ENCODE measurements at places on chromosomes 12 and 14.

- DNase-seq, result no peak
Observed at GRCh38 chr12:10959804-10960203, 20.7 kb upstream of the TAS2R14 start.

DNA sequence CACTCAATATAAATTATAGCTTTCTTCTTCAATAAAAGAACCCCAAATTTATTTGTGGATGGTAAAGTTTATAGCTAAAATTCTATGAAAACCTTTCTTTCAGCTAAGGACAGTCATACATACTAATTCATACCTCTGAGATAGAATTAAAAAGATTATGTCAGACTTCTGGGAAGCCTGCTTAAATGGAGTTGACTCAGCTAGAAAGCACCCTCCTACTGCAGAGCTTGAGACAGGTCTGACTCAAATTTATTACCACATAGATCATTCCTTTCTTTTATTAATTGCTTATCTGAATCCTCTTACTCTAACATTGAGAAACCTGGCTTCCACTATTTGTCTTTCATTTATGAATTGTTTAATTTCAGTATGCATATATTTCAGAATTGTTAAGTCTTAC is 1007.0 kb upstream of the LRFN5 start:
- no peak for DNase-seq

DNA sequence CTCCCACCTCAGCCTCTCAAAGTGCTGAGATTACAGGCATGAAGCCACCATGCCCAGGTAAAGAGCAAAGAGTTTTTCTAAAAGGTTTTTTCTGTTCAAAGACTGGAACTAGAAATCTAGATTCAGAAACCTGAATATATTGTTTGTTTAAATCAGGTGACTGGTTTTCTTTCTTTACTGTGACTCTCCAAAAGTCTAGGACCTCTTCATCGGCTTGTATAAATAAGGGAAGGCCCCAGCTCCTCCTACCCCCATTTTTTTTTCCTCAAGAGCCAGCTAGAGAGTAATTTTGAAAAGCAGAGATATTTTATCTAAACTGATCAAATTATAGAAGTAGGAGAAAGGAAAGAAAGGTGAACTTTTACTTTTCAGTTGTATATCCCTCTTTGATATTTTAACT is 48.0 kb downstream of the TMEM116 start:
- no peak for DNase-seq

GRCh38 chr14:104805326-104805678 is 4.4 kb downstream of the ZBTB42 start:
- DNase-seq, result no peak

GRCh38 chr14:67487937-67488893 is at the start of gene TMEM229B:
Gene TMEM229B, minus strand, starts transcription at chr14:67488721. Its CDS starts 14,798 bp downstream, at chr14:67473923.
- peak; percentile 81 for DNase-seq

GRCh38 chr14:94103554-94104150 is 6.9 kb upstream of the IFI27 start:
- DNase-seq, result no peak

- DNase-seq, result no peak
Observed at GRCh38 chr12:3389986-3390385, 101.0 kb upstream of the PRMT8 start.

GRCh38 chr12:131783915-131784541 is 44.2 kb upstream of the MMP17 start:
- DNase-seq, result no peak

DNA sequence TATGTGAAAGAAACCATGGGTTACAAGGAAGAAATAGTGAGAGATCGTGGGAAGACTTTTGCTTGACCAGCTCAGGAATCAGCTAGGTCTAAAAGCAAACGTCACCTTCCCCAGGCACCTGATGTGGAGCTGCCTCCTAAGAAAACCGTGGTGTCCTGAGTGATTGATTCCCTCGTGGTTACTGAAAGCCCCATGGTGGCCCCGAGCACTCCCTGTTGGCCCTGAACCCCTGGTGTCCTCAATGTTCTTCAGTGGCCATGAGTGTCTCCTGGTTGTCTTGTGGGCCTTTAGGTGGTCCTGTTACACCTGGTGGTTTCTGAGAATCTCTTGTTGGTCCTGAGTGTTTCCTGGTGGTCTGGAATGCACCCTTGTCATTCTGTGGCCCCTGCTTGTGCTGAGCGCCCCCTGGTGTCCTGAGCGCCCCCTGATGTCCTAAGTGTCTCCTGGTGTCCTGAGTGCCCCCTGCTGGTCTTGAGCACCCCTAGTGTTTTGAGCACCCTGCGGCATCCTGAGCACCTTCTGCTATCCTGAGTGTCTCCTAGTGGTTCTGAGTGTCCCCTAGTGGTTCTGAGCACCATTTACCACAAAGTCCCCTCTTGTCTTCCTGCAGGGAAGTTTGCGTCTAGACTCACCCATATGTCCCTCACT is 518.7 kb downstream of the TMEM121 start:
- DNase-seq, result peak; percentile 83

DNA sequence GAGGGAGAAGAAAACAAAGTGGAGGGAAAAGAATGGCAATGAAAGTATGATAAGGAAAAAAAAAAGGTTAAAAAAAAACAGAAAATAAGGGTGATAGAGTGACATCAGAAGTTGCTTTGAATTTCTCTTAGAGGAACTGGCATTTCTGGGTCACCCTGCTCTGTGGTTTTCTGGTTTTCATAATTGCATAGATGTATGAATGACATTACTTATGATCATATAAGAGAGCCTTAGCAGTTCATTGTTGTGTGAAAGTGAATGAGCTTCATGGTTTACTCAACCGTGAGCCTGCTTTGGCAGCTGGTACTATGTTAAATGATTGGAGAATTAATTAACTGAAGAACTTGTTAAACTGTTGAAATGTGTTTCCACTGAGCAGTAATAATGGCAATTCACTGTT is 336.4 kb upstream of the FBXO33 start:
- no peak for DNase-seq

- no peak for DNase-seq
Observed at GRCh38 chr12:40033242-40033630, 72.6 kb downstream of the SLC2A13 start.

- DNase-seq, result no peak
Observed at GRCh38 chr14:79179985-79180384, 1009.8 kb downstream of the NRXN3 start.

- no peak for DNase-seq
Observed at GRCh38 chr14:105843444-105844046, 317.2 kb downstream of the TMEM121 start.

DNA sequence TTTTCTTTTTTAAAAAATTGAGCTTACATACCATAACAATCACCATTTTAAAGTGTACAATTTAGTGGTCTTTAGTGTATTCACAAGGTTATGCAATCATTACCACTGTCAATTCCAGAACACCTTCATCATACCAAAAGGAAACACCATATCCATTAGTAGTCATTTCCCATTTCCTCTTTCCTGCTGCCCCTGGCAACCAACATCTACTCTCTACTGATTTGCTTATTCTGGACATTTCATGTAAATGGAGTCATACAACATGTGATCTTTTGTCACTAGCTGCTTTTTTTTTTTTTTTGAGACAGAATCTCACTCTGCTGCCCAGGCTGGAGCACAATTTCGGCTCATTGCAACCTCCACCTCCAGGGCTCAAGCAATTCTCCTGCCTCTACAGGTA is 66.8 kb upstream of the CFL2 start:
- no peak for DNase-seq

DNA sequence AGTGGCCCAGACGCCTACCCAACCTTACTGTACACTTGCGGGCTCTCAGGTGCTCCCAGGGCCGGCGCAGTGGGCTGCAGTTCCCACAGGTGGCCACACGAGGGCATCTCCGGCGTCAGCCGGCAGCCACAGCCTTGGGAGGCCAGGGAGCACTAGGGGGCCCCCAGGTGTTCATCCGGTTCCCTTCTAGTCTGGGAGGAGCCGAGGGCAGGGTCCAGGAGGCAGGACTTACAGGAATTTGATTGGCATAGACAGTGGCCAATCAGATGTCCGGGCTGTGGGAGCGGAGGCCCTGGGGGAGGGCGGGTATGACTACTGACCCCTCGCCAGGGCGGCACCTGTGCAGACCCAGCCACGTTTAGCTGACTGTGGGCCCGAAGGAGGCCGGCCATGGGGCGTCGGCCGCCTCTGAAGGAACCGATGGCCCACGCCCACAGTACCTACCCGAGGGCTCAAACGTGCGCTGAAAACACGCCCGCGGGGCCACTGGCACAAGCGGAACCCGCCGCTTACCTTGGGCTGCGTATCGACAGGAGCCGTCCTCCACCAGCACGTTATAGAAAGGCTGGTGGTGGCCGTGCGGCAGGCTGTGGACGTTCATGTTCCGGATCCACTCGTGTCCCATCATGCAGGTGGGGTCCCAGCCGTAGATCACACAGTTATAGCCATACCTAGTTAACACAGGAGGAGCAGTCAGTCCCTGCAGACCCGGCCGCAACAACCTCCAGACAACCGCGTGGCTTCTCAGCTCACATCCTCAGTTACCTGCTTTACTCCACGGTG is 34.8 kb downstream of the FBXO21 start:
- DNase-seq, result peak; percentile 71
